Endodermal cell (in vitro differentiated cells): ENCODE measurements at places on chromosomes 1 and 21. TPM values are rescaled to one million over a fixed set of nuclear protein-coding genes. Genes with fewer than 3 reads are reported as not detected.

- no peaks in the 10 kb centered on the region for H3K36me3 ChIP-seq
- H3K27me3 ChIP-seq, result no peaks in the 10 kb centered on the region
- no peak overlapping the region for H3K4me3 ChIP-seq
- no peak overlapping the region for H3K27ac ChIP-seq
Measured at GRCh38 chr1:81550753-81551152, 250.0 kb upstream of the ADGRL2 start.

GRCh38 chr1:11880181-11880575 is 21.4 kb upstream of the NPPB start:
- H3K27me3 ChIP-seq, result no peaks in the 10 kb centered on the region
- H3K27ac ChIP-seq, result no peak overlapping the region
- H3K4me3 ChIP-seq, result no peak overlapping the region
- no peaks in the 10 kb centered on the region for H3K36me3 ChIP-seq

- no peak overlapping the region for H3K4me3 ChIP-seq
- no peak for DNase-seq
- H3K4me1 ChIP-seq, result no peaks in the 10 kb centered on the region
- H3K27ac ChIP-seq, result no peak overlapping the region
- peaks cover 90% of the 10 kb centered on the region for H3K36me3 ChIP-seq
- no peaks in the 10 kb centered on the region for H3K27me3 ChIP-seq
Measured at GRCh38 chr1:232484856-232485255, 145.1 kb downstream of the SIPA1L2 start.

DNA sequence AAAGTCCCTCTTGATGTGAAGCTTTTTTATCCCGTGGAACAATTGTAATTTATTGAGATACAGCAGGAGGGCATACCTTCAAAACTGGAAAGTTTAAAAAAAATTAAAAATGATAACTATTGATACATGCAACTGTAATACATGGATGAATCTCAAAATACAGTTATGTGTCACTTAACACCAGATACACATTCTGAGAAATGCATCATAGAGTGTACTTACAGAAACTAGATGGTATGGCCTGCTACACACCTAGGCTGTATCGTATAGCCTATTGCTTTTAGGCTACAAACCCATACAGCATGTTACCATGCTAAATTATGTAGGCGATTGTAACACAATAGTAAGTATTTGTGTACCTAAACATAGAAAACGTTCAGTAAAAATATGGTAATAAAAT is 7.1 kb upstream of the AKNAD1 start:
- no peak for DNase-seq
- H3K4me3 ChIP-seq, result no peak overlapping the region
- no peaks in the 10 kb centered on the region for H3K36me3 ChIP-seq

DNA sequence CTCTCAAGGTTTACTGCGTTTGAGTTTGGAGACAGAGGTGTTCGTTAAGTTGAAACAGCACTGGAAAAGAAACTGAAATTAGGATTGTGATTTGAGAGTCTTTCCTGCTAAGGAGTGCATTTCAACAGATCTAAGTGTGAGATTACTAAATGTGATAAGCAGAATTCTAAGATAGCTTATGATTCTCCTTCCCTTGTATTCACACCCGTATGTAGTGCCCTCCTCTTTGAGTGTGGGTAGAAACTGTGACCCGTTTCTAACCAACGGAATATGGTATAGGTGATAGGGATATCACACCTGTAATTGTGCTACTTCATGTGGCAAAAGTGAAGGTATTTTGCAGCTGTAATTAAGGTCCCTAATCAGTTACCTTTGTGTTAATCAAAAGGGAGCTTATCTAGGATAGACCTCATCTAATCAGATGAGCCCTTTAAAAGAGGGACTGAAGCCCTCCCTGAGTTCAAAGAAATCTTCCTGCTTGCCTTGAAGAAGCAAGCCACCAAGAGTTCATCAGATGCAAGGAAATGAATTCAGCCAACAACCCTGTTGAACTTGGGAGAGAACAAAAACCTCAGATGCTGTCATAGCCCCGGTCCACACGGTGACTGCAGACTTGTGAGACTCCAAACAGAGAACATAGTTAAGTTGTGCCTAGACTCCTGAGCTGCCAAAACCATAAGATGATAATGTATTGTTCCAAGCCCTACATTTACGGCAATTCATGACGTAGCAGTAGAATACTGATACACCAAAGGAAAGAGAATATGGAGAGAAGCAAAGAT is 12.6 kb upstream of the IL12RB2 start:
- H3K27me3 ChIP-seq, result peaks cover 44% of the 10 kb centered on the region
- H3K4me3 ChIP-seq, result no peak overlapping the region
- no peak for DNase-seq
- no peaks in the 10 kb centered on the region for H3K4me1 ChIP-seq
- H3K36me3 ChIP-seq, result no peaks in the 10 kb centered on the region
- H3K27ac ChIP-seq, result no peak overlapping the region

DNA sequence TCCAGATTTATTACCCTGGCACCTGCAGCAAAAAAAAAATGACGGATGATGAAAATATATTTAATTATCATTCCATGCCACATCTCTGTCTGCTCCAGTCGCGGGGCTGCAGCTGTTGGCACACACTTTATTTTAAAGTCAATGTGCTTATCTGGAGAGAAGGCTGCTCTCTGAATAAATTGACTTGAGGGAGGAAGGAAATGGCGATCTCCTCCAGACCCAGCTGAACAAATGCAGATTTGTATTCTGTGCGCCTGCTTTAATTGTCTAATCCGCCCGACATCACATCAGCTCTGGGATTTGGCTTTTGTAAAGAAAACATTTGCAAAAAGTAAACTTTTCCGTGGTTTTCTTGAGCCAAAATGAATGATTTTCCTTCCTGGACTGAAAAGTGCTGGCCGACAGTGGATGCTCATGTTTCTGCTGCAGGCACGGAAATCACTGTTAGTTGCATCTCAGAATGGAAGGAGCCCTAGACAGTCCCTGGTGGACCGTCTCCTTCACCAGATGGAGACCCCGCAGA is 150.2 kb downstream of the CAMTA1 start:
- no peaks in the 10 kb centered on the region for H3K4me1 ChIP-seq
- peak overlapping the region; percentile 66 for H3K27ac ChIP-seq
- no peaks in the 10 kb centered on the region for H3K36me3 ChIP-seq
- no peak for DNase-seq

DNA sequence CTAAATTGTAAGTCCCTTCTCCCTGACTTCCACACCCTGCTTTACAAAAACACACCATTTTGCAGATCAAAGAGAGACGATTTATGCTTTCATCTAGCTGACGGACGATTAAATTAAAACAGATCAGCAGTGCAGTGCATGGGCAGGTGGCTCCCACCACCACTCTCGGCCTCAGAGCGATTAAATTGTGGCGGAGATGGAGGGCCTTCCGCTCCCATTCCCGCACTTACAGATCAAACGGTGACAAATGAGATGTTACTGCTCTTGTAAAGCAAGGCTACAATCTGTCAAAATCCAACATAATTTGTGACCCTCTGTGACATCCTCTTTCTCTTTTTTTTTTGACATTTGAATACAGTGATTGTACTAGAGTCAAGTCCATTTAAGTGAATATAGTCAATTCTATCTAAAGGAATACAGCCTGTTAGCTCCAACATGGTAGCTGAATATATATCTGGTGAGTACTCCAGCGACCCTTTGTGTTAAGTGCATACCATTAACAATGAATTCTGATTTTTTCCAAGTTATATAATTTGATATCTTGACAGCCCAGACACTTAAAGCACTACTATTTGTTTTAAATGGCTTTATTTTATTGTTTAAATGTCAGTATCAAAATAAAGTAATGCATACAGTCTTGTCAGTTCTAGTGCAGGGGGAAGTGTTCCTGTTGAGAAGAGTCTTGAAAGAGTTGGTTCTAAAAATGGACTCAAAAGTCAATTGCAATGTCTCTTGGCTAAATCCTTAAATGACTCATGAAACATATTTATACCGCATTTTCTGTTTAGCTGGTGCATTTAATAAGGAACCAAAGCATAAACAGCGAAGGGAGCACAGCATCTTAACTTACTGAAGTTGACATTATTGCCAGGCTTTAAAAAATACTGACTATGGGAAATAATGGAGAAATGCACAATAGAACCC is 109.0 kb downstream of the ESRRG start:
- H3K36me3 ChIP-seq, result no peaks in the 10 kb centered on the region
- H3K4me1 ChIP-seq, result peaks cover 13% of the 10 kb centered on the region
- no peak overlapping the region for H3K4me3 ChIP-seq
- H3K27ac ChIP-seq, result no peak overlapping the region
- H3K27me3 ChIP-seq, result no peaks in the 10 kb centered on the region
- DNase-seq, result no peak

DNA sequence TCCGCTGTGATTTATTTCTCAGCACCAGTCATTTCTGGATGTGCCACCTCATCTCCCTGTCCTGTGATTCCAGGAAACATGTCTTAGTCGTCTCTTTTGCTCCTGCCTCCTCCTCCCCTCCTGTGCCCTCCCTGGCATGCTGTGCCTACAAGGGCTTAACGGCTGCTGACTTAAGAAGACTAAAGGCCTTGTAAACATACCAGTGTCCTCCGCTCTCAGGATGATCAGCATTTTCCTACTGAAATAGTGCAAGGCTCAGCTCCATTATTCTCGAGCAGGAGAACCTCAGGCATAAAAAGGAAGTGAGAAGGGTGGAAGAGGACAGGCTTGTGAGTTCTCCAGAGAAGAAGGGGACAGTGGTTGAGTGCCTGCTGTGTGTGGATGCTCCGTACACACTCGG is 61.6 kb upstream of the RUNX3 start:
- H3K36me3 ChIP-seq, result no peaks in the 10 kb centered on the region
- no peaks in the 10 kb centered on the region for H3K4me1 ChIP-seq
- no peaks in the 10 kb centered on the region for H3K27me3 ChIP-seq
- DNase-seq, result no peak
- H3K27ac ChIP-seq, result no peak overlapping the region
- no peak overlapping the region for H3K4me3 ChIP-seq

- peaks cover 3% of the 10 kb centered on the region for H3K4me1 ChIP-seq
- DNase-seq, result no peak
- H3K27me3 ChIP-seq, result no peaks in the 10 kb centered on the region
- no peak overlapping the region for H3K4me3 ChIP-seq
- H3K36me3 ChIP-seq, result no peaks in the 10 kb centered on the region
- H3K27ac ChIP-seq, result no peak overlapping the region
Measured at GRCh38 chr1:36971852-36972618, 62.3 kb downstream of the GRIK3 start.

DNA sequence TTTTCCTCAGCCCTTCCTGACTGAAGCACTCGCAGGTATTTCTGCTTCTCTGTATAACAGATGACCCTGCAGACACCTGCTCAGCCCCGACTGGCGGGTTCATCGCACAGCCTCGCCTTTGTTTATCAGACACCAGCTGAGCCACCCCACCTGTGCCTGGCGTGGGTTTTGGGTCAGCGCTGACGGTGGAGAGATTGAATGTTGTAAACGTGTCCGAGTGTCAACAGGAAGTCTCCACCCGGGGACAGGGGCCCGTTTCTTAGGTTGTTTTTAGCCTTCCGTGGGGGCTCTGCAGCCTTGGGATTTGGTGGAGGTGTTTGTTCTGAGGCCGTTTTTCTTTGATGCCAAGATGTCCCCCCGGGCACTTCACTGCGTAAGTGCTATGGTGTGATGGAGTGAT is 60.1 kb downstream of the COL18A1 start:
- no peak overlapping the region for H3K4me3 ChIP-seq
- H3K27ac ChIP-seq, result no peak overlapping the region
- no peaks in the 10 kb centered on the region for H3K27me3 ChIP-seq
- H3K36me3 ChIP-seq, result peaks cover 46% of the 10 kb centered on the region
- DNase-seq, result no peak

- peaks cover 16% of the 10 kb centered on the region for H3K4me1 ChIP-seq
- H3K27me3 ChIP-seq, result no peaks in the 10 kb centered on the region
- peak overlapping the region; percentile 69 for H3K4me3 ChIP-seq
Measured at GRCh38 chr1:68196676-68197075, 35.6 kb downstream of the WLS start.

DNA sequence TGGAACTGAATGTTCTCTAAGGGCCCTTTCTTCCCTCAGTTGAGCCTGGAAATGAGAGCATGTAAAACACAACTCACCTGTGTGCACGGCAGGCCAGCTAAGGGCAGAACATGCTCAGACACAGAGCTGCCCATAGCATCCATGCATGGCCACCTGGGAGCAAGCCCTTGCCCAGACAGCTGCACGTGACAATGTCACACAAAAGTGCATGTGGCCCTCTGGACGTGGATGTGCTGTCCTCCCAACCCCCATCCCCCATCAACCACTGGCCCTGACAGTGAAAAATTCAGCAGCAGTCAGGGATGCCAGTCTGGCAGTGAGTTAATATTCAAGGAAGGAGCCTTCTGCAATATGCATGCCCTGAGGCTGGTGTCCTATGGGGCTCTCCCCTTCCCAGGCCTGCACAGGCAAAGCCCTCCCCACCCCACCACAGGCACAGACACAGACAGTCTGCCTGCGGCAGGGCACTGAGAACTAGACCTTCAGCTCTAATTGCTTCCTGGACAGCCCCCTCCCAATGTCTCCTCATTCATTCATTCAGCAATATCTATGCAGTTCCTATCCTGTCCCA is 14.6 kb upstream of the COL16A1 start:
- peaks cover 2% of the 10 kb centered on the region for H3K4me1 ChIP-seq
- no peaks in the 10 kb centered on the region for H3K36me3 ChIP-seq
- no peak for DNase-seq
- H3K4me3 ChIP-seq, result no peak overlapping the region

DNA sequence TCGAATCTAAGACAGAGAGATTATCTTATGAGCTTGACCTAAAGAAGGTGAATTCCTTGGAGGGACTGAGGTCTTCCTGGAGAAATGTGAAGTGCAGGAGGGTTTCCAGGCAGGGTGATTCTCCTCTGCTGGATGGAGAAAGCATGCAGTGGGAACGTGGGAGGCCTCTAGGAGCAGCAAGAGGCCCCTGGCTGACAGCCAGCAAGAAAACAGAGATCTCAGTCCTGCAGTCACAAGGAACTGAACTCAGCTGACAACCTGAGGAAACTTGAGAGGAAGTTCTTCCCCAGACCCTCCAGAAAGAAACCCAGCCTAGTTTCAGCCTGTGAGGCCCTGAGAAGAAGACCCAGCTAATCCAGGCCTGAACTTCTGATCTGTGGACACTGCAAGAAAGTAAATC is 345.9 kb downstream of the FAM72C start:
- no peak overlapping the region for H3K27ac ChIP-seq
- no peaks in the 10 kb centered on the region for H3K27me3 ChIP-seq

DNA sequence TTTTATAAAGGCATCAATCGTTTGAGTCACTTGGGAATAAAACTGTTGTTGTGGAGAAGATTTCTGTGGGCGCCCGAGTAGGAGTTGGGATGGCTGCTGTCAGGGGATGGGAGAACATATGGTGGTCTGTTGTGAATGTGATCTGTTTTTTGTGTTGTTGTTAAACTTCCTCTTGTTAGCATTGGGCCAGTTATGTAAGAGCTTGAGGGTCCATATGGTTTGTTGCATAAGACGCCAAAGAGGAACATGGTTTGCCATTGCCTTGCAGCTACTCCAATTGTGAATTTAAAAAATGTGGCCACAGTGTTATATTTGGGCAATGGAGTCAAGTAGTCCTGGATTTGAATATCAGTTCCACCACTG is 136.1 kb upstream of the JUN start:
- no peak for DNase-seq
- H3K4me3 ChIP-seq, result no peak overlapping the region
- no peaks in the 10 kb centered on the region for H3K36me3 ChIP-seq
- H3K27ac ChIP-seq, result no peak overlapping the region
- H3K27me3 ChIP-seq, result peaks cover 11% of the 10 kb centered on the region
- no peaks in the 10 kb centered on the region for H3K4me1 ChIP-seq

CRYAA gene
- not detected in 3 replicates for total RNA-seq

MPL gene
- 0.36 and 0.64 TPM in 2 replicates for total RNA-seq

OR2L13 gene
- total RNA-seq, result not detected in 3 replicates

CD34 gene
- total RNA-seq, result 1.4 and 1.6 TPM in 2 replicates
